Ovary (tissue), 10 donors: ENCODE measurements at places on chromosomes 12 and 14. TPM values are rescaled to one million over a fixed set of nuclear protein-coding genes. Genes with fewer than 3 reads are reported as not detected.
A peak's percentile ranks its signal among the peaks of the same experiment; 100 is the strongest.

DNA sequence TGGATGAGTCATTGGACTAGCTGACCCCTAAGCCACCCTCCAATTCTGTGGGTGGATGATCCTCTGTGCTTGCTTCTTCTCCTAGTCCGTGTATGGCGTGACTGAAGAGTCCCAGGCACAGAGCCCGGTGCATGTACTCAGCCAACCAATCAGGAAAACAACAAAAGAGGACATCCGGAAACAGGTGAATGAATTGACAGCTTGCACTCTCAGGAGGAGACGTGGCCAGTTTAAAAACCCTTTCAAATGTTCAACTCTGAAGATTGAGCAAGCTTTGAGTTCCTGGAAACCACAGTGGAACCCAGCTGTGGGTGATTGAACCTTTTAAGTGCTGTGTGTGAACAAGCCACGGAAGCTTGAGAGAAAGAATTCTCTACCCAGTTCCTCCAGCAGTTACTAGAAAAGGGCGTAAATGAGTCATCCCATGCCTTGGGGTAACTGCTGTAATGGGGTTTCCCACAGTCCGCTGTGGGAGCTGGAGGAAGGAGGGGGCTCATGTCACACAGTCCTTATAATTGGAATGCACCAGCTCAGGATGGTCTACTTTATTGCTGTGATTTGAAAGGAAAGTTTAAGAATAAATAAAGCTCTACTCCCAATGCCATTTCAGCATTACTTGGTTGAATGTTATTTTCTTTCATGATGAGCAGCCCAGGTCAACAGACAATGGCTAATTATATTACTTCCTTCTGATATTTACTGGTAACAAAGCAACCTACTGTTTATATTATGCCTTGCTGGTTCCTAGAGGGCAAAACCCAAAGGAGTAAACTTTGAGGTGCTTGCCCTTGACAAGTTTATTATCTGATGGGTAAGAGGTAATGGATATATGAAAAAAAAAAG, 417.0 kb downstream of the DPF3 start:
- no peak overlapping the region for H3K27ac ChIP-seq
- no peaks in the 10 kb centered on the region for H3K4me1 ChIP-seq

- no peaks in the 10 kb centered on the region for H3K36me3 ChIP-seq
- no peaks in the 10 kb centered on the region for H3K27me3 ChIP-seq
- no peak overlapping the region for H3K4me3 ChIP-seq
- H3K27ac ChIP-seq = no peak overlapping the region
- no peaks in the 10 kb centered on the region for H3K4me1 ChIP-seq
- no peak for DNase-seq
Observed at GRCh38 chr14:49052521-49052920, 533.7 kb downstream of the RPS29 start.

DNA sequence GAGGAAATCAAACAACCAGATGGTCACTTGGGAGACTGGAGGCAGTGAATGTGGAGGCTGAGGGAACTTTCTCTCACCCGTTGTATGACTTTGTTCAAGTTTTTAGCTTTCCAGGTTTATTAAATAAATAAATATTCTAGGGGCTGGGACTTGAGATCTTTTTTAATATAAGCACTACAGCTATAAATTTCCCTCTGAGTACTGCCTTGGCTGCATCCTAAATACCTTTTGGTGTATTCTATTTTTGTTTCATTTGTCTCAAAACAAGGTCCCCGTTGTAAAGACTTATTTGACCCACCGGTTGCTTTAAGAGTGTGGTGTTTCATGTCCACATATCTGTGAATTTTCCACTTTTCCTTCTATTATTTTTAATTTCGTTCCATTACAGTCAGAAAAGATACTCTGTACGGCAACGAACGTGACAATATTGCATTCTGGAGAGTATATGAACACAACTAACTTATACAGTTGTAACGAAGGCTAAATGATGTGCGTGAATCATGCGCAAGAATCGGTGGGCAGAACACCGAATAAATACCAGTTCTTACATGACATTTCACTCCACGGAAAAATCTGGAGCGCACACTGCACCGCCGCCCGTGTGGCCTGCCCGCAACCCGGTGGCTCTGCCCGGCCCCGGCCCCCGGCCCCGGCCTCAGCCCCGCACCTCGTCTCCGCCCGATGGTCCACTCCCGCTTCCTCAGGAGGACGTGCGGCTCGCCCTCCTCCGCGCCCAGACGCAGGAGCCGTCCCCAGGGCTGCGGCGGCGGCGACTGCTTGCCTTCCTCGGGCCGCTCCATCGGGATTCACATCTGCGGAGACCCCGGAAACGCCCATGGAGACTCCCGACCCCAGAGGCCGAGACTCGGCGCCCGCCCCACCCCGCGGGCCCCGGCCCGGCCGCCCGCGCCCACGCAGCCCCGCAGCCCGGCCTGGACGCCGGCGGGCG, 602 bp downstream of the CHFR start:
- no peaks in the 10 kb centered on the region for H3K36me3 ChIP-seq
- no peak overlapping the region for H3K27ac ChIP-seq
- peak overlapping the region; percentile 91 for H3K4me3 ChIP-seq
- H3K27me3 ChIP-seq = no peaks in the 10 kb centered on the region

The PTPRO gene
- 1.4 TPM for total RNA-seq

The NANOG gene
- total RNA-seq = 0.55 TPM
